HT1080 (cell line): ENCODE measurements at places on chromosomes 6 and 20. TPM values are rescaled to one million over a fixed set of nuclear protein-coding genes. Genes with fewer than 3 reads are reported as not detected.

Gene HLA-DRB1
- not detected in 2 replicates for total RNA-seq

Gene KCNK17
- not detected in 2 replicates for total RNA-seq

Gene GNAS
- total RNA-seq = 363 and 418 TPM in 2 replicates

Gene TMEM200A
- total RNA-seq = 21.3 and 23.2 TPM in 2 replicates

Gene ATRN
- total RNA-seq = 14.5 and 20.7 TPM in 2 replicates

Gene PTCHD4
- 9.0 and 11.9 TPM in 2 replicates for total RNA-seq

Gene SRSF12
- total RNA-seq = not detected in 2 replicates

Gene KCNB1
- 0.02 TPM in 1 of 2 replicates, not detected in the other for total RNA-seq

Gene SLC22A3
- not detected in 2 replicates for total RNA-seq

Gene EEF1A2
- 203 and 276 TPM in 2 replicates for total RNA-seq

Gene TRIM15
- total RNA-seq = not detected in 2 replicates

Gene DEFB118
- total RNA-seq = not detected in 2 replicates

Gene SLC12A5
- total RNA-seq = 1.3 and 5.1 TPM in 2 replicates

Gene SPAG4
- 0.30 and 0.59 TPM in 2 replicates for total RNA-seq

Gene DAAM2
- 1.6 and 1.7 TPM in 2 replicates for total RNA-seq

Gene BCL2L1
- total RNA-seq = 120 and 146 TPM in 2 replicates

GRCh38 chr20:45211569-45212474, 5.0 kb downstream of the SEMG1 start:
- no peak for DNase-seq

DNA sequence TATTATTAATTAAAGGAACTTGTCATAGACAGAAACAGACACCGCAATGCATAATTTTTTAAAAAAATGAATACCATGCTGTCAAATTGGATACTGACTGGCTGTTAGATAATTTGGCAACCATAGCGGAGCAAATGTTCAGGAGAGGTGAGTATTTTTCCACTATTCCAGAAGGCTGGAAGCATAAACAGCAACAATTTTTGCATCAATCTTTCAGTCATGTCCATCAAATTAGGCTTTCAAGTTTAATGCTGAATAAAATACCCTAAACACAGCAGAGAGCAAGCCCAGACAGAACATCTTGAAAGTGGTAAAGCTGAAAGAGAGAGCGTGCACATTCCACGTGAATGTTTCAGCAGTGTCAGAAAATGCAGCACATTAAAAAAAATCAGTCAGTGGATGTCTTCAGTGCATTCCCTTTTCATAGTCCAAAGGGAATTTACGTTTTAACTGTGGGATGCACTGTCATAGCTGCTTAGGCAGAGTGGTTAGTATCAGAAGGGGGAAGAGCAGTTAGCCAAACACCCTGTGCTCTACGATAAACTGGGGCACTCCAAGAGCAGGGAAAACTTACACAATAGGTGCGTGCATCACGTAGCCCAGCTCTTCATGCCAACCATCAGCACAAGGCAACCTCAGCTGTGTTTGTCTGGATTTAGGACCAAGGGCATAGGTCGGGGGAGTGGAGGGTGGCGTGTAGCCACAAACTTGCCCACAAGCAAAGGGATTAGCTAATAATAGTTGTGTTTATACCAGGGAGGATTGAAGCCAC, 116.2 kb upstream of the STMND1 start:
- DNase-seq = no peak

DNA sequence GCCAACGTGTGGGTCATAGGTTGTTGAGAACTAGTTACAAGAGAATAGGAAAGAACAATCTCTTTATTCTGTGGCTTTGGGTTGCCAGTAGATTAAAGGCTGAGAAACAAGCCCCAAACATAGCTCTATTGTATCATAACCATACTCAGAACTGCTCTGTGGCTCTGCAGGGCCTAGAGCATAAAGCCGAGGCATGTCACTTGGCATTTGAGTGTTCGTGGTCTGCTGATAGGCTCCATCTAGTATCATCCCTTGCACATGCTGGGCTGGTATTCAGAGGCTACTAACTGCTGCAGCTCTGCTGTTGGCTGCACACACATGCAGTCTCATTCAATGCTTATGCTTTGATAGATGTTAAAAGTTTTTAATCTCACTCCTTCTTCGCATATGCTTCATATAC, 157.9 kb downstream of the OGFRL1 start:
- no peak for DNase-seq

DNA sequence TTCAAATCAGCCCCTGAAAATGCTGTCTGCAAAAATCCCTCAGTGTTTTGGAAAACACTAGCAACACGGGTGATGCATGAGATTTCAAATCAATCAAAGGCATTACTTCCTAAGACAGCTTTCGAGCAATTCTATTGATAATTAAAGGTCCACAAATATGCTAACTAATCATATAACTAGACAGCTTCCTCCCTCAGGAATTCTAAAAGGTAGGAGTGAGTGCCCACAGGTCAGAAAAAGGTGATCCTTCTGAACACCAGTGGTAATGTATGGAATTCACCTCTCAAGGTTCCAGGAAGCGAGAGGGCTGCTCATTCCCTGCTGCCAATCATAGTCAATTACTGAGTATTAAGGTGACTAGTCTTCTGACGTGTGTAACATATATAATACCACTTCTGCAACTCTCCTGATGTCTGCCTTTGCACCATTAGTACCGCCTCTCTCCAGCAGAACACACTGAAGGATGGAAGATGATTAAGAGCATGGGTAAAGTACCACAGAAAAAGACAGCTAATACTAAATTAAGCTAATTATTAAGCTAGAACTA, 16.4 kb downstream of the MAN1A1 start:
- DNase-seq = no peak

DNA sequence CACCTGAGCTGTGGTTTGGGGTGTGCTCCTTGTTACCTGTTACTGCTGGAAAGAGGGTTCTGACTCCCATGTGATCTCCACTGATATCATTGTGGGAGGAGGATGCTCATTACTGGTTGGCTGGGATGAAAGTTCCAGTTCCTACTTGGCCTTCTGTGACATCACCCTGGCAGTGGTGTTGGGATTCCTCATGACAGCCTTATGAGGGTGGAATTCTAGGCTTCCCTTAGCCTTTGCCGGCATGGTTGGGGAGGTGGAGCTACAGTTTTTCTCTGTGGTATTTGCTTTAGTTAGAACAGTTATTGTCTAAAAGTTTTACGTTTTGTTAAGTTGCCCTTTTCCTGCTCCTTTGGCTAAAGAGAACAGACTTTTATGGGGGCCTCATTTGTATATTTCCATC, 112.1 kb downstream of the AFG1L start:
- DNase-seq = no peak

DNA sequence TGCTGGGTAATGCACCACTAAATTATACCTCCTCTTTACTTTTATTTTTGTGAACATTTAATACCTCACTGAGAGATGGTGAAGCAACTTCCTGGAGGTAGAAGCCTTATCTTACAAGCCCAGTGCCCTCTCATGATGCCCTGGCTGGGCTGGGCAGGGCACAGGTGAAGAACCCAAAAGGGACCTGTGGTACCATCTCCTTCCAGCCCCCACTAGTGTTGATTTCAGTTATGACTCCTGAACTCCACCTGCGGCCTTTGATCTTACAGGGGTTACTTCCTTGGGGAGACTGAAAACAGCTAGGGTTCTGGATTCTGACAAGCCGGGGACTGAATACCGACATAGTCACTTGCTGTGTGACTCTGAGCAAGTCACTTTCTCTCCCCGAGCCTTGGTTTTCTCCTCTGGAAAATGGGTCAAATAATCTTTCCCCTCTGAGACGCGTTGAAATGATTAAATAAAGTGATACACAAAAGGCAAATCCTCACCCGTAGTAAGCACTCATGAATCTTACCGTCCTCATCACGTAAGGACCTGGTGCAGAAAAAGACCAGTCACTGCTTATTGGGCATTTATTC, 1.2 kb downstream of the SLC13A3 start:
- DNase-seq = no peak

- DNase-seq = no peak
Measured at GRCh38 chr6:143482593-143482992, 28.9 kb downstream of the FUCA2 start.

DNA sequence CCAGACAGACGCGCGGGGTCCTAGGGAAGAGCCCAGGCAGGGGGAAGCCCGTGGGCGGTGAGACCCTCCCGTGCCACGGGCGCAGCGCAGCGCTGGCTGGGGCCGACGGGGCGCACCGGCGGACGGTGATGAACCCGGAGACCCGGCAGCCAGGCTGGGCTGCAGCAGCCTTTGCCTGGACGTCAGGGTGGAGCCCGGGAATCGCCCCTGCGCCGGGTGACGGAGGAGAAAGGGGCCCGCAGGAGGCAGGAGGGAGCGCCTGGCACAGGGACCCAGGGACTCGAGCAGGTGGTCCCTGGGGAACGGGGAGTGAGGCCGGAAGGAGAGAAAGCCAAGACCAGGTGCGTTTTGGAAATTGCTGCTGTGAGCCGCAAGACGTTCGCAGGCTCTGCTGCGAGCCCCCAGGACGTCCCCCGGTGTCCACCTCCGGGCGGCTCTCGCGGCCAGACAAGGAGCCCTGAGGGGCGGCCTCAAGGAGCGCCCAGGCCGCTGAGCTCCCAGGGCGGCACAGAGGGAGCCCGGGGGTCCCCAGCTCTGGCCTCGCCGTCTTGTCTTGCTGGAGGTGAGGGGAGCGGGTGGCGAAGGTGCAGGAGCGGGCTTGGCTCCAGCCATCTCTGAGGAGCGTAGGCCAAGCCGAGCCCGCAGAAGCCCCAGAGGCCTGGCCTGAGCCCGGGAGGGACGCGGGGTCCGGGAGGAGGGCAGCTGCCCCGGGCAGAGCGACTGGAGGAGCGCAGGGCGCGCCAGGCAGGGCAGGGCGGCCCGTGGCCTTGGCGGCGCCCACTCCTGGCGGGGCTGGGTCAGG, 191.2 kb upstream of the PDE10A start:
- DNase-seq = no peak

DNA sequence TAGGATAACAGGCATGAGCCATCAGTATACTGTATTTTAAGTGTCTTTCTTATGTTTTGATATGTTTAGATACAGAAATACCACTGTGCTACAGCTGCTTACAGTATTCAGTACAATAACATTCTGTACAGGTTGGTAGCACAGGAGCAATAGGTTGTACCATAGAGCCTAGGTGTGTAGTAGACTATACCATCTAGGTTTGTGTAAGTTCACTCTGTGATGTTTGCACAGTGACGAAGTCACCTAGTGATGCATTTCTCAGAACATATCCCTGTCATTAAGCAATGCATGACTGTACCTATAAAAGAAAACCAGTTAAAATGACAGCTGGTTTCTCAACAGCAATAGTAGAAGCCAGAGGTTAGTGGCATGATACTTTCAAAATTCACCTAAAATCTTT, 3.0 kb upstream of the ZBTB24 start:
- DNase-seq = no peak

GRCh38 chr6:113401231-113401630, 455.9 kb upstream of the MARCKS start:
- no peak for DNase-seq

GRCh38 chr6:1729133-1729749, 119.5 kb downstream of the FOXC1 start:
- no peak for DNase-seq

- peak; percentile 37 for DNase-seq
Measured at GRCh38 chr20:14582855-14583254, 245.4 kb upstream of the FLRT3 start.

DNA sequence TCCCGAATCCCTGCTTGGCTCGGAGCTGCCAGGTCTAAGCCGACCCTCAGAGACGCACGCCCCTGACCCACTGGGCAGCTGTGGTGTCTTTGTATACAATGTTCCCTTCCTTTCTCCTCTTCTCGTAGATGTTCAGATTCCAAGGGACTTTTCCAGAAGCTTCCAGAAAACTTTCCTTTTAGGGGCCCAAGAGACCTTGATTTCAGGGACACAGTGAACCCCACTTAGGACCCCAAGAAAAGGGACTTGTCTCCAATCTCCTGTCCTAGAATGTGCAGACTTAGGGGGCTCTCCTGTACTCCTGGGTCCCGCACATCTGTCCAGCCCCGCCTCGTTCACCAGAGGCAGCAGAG, 103.5 kb downstream of the EDN3 start:
- DNase-seq = no peak

DNA sequence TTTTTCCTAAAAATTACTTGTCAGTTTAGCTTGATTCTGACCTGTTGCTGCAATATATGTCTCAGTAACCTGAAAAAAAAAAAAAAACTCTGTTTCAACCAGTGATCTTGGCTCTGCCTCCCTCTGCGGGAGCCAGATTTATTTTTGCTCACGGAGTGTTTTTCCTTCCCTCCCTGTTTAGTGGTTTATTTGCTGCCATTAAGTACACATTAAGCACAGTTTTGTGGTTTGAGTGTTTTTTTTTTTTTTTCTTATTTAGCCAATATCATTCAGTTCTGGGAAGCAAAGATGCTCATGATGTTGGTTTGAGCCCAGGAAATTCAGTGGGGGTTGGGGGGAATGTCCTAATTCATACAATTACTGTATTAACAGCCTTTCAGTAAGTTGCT, 110.1 kb upstream of the GPR6 start:
- DNase-seq = peak; percentile 18

DNA sequence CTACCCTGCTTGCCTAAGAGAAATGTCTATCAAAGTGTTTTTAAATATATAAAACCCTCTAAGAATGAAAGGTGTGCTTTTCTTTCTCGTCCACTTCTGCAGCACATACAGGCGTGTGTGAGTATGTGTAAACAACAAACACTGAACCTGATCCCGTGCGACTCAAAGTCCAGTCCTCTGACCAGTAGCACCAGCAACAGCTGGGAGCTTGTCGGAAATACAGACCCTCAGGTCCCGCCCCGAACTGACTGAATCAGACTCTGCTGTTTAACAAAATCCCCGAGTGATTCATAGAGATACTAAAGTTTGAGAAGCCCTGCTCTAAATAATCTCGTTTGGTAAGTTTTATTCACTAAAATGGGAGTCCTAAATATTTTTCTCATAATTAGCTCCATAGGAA, 208.0 kb upstream of the KCNQ5 start:
- no peak for DNase-seq

- peak; percentile 93 for DNase-seq
Measured at GRCh38 chr6:146851837-146852236, 253.1 kb downstream of the ADGB start.

GRCh38 chr6:35216412-35216732, 2.6 kb downstream of the SCUBE3 start:
- DNase-seq = no peak

GRCh38 chr20:48049641-48050040, 264.4 kb upstream of the SULF2 start:
- DNase-seq = no peak

DNA sequence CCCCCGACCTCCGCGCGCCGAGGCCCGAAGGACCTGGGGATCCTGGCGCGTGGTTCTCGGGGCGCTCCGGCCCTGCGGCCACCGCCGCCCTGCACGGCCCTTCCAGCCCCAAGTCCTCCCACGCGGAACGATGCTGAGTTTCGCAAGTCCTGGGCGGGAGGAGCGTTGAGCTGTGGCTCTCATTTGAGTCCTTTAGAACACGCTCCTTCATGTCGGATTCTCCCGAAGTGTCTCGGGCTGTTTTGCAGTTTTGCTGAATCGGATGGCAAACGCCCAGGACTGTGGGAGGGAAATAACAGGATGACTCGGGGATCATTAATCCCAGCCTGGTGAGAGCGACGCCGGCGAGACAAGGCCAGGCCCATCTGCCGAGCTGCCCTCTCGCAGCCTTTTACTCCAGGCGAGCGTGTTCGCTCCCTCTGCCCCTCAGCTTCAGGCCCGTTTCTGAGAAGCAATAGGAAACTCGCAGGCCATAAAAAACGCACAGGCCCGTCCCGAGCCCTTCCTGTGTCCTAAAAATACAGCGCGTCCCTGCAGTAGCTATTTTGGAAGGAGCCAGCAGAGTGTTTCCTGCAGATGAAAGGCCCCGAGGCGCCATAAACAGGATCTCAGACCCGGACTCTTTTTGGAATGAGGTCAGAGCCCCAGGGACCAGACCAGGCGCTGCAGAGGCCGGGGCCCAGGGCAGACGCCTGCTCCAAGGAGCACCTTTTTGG, 153.5 kb downstream of the DLL1 start:
- no peak for DNase-seq
